ENCODE measurements at places on chromosomes 2 and 18.

GRCh38 chr2:229335877-229336346, 64.8 kb upstream of the PID1 start:
- DNase-seq, result no peak

DNA sequence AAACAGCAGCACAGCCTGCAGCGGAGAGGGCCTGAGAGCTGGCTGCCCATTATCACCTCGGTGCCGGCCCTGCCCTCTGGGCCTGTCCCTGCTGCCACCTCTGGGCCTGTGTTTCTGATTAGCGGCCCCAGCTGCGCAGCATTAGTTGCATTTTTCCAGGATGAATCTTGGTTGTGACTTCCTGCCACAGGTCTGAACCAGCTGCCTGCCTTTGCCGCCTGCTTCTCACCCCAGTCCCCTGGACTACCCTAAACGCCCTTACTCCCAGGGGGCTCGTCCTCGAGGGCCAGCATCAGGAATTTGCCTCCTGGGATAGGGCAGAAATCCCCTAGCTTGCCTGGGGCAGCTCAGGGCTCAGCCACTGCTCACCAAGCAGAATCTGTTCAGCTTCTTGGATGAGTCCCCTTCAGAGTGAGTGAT, 342.8 kb downstream of the DYSF start:
- no peak for DNase-seq

DNA sequence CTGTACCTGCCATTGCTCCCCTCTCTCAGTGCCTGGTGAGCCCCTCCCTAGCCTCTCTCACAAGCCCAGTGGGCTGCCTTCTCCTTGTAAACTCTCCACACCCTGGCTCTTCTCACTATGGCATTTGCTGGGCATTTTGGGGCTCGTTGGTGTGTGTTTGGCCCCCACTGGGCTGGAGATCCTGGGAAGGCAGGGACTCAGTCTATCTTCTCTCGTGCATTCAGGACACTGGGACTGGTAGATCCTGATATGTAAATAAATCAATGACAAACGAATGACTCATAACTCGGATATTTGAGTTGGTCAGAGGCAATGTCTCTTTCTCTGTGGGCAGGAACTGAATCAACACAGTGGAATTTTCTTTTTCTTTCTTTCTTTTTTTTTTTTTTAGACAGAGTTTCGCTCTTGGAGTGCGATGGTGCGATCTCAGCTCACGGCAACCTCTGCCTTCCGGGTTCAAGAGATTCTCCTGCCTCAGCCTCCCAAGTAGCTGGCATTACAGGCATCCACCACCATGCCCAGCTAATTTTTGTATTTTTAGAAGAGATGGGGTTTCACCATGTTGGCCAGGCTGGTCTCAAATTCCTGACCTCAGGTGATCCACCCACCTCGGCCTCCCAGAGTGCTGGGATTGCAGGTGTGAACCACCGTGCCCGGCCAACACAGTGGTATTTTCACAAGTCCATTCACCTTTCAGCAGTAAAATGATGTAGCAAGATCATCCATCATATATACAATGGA, 144.6 kb upstream of the SPRED2 start:
- no peak for DNase-seq

DNA sequence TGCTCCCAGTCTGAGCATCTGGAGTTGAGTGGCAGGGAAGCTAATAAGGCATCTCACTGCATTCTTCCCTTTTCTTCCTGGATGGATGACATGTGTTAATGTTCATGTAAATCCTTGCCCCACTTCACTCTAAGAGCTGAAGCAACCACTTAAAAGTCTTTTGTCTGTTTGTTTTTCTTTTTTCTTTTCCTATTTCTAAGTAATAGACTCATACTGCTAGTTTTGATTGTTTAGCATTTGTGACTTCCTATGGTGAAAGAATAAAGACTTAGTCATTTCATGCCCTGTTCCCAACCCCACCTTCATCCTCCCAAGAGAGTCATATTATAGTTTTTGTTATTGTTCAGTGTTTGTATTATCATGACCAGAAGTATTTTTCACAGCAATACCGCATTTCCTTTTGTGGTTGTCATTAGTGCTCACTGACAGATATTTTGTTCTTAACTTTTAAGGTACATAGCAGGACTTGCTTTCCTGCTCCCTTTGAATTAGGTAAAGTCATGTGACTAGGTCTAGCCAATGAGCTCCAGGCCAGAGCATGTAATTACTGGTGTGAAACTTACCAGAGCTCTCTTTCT, 18.1 kb upstream of the SPP2 start:
- DNase-seq, result no peak

GRCh38 chr2:197294260-197294659, 16.3 kb downstream of the ANKRD44 start:
- DNase-seq, result no peak

GRCh38 chr2:55025082-55025481, 25.2 kb downstream of the RTN4 start:
- no peak for DNase-seq

- no peak for DNase-seq
Observed at GRCh38 chr2:112698834-112699515, 21.8 kb upstream of the NT5DC4 start.

DNA sequence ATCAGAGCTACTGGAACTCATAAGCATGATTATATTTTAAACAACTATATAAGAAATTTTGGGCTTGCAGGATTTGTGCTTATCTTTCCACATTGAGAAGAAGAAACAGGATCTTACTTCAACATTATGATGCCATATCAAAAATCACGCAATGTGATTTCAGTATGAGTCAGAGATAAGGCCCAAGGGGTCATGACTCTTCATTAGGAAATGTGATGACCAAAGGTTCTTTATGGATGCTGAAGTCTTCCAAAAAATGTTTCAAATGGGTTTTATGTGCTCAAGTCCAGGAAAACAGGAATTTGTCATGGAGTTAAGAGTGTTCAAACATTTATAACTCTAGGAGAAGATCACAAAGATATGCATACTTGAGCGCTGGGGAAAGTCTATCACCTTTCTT, 7.8 kb upstream of the SERPINB2 start:
- no peak for DNase-seq

DNA sequence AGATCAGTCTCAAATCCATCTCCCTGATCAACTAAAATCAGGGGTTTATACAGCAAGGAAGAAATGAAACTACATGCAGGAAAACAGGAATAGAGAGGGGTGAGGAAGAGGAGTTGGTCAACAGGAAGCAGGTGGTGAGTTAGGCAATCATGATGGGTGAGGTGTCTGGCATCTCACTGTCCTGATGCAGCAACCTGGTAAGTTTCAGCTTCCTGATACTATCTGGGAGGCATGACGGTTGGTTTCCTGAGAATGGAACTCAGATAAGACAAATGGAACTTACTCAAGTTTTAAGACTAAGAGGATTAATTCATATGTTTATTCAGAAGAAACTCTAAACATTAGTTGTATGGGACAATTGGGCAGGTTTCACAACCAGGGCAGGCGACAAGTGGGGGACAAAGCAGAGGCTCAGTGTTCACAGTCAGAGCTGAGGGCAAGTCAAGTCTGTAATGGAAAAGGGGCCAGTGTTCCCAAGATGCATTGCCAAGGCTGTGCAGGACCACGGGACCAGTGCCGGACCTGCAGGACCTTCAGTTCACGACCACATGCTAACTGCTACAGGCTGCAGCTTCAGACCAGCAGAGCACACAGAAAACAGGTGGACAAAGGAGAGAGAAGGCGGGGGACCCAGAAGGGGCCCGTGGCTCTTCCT, 17.7 kb upstream of the GALM start:
- DNase-seq, result no peak

- DNase-seq, result no peak
Observed at GRCh38 chr18:4232656-4233055, 222.5 kb downstream of the DLGAP1 start.

GRCh38 chr2:151422917-151423439, 13.3 kb downstream of the RIF1 start:
- DNase-seq, result no peak
